ENCODE measurements at places on chromosomes 12 and 14.

- no peak for DNase-seq
- no peak overlapping the region for H3K4me3 ChIP-seq
- no peaks in the 10 kb centered on the region for H3K27me3 ChIP-seq
- no peak overlapping the region for H3K27ac ChIP-seq
- no peaks in the 10 kb centered on the region for H3K4me1 ChIP-seq
These were observed 1.3 kb downstream of the TSFM start for GRCh38 chr12:57783861-57784260.

DNA sequence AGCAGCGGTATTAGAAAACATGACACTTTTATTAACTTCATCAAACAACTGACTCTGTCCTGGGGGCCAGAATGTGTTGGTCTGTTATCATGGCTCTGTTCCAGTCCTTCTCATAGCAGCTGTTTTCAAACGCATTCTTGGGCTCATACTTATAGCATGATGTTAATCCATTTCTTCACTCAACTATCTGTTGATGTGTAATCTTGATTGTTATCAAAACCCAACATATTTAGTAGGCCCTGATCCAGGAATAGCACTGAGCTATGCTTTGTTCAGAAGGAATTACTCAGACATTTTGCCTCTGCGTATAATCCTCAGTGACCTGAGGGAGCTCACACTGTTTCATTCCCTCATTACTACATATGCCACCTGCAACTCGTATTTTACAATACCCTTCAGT lies 315.9 kb downstream of the BMP4 start:
- H3K36me3 ChIP-seq, result no peaks in the 10 kb centered on the region
- H3K27ac ChIP-seq, result no peak overlapping the region
- DNase-seq, result no peak
- H3K27me3 ChIP-seq, result no peaks in the 10 kb centered on the region

DNA sequence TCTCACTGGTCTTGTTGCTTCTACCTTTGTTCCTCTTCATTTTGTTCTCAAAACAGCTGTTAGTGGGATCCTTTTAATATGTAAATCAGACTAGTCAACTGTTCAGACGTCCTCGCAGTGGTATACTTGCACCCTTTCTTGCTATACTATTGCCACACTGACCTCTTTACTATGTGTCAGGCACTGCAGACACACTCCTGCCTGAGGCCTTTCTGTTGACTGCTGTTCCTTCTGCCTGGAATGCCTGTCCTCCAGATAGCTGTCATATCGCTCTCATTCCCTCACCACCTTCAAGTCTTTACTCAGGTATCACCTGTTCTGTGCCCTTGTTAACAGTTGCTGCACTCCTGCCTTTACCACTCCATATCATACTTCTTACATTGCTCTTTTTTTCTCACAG lies 90.0 kb upstream of the TMEM263 start:
- H3K36me3 ChIP-seq, result no peaks in the 10 kb centered on the region
- no peak overlapping the region for H3K27ac ChIP-seq
- peaks cover 26% of the 10 kb centered on the region for H3K4me1 ChIP-seq
- no peak overlapping the region for H3K4me3 ChIP-seq

DNA sequence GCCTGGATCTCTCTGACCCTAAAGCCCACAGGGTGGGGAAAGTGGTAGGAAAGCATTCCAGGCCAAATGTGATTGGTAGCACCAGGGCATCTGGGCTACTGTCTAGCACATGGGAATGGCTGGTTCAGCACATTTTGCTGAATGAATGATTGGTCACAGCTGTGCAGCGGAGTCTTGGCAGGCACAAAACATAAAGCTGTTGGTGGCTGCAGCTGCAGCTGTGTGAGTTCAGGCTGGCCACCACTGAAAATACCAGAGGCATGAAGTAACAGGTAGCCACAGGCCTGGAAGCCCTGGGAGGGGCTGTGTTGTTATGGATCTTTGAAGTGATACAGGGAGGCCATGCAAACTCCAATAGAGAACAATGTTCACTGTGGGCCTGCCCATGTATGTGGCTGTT lies 72.7 kb downstream of the MYRFL start:
- no peak overlapping the region for H3K4me3 ChIP-seq
- DNase-seq, result no peak
- peaks cover 31% of the 10 kb centered on the region for H3K4me1 ChIP-seq

GRCh38 chr12:99146730-99147129 lies 500.8 kb upstream of the GARIN6 start:
- H3K27ac ChIP-seq, result peak overlapping the region; percentile 92
- H3K27me3 ChIP-seq, result no peaks in the 10 kb centered on the region
- no peaks in the 10 kb centered on the region for H3K36me3 ChIP-seq
- no peak for DNase-seq
- no peak overlapping the region for H3K4me3 ChIP-seq

- no peaks in the 10 kb centered on the region for H3K4me1 ChIP-seq
- H3K27ac ChIP-seq, result no peak overlapping the region
- no peak overlapping the region for H3K4me3 ChIP-seq
- H3K27me3 ChIP-seq, result no peaks in the 10 kb centered on the region
- DNase-seq, result no peak
- H3K36me3 ChIP-seq, result no peaks in the 10 kb centered on the region
These were observed 90.9 kb upstream of the CCDC196 start for GRCh38 chr14:66395300-66395699.

GRCh38 chr12:105672121-105672975 lies 341.9 kb downstream of the C12orf75 start:
- H3K27ac ChIP-seq, result no peak overlapping the region
- no peaks in the 10 kb centered on the region for H3K4me1 ChIP-seq
- no peaks in the 10 kb centered on the region for H3K36me3 ChIP-seq
- DNase-seq, result no peak
- H3K27me3 ChIP-seq, result no peaks in the 10 kb centered on the region

- peak overlapping the region; percentile 100 for H3K27ac ChIP-seq
- H3K36me3 ChIP-seq, result no peaks in the 10 kb centered on the region
- peaks cover 12% of the 10 kb centered on the region for H3K4me1 ChIP-seq
- DNase-seq, result peak; percentile 70
These were observed 991 bp upstream of the RCOR1 start for GRCh38 chr14:102591372-102591943.

DNA sequence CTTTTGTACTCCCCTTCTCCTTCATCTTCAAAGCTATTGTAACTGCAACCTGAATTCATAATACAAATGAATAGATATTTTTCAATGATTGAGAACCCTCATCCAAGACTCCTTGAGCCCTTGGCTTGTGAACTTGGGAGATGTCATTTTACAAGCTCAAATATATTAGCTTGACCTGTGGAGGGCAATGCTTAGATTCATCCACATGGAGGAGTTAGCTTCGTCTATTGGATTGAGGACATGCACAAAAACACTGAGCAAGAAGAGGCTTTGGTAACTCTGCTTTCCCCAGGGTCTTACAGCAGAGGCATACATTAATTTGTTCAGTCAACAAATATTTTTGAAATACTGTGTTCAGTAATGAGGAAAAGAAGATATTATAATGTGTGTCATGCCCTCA lies 101.1 kb downstream of the OTOGL start:
- H3K36me3 ChIP-seq, result no peaks in the 10 kb centered on the region
- H3K4me1 ChIP-seq, result no peaks in the 10 kb centered on the region
- H3K27ac ChIP-seq, result no peak overlapping the region
- H3K27me3 ChIP-seq, result no peaks in the 10 kb centered on the region

DNA sequence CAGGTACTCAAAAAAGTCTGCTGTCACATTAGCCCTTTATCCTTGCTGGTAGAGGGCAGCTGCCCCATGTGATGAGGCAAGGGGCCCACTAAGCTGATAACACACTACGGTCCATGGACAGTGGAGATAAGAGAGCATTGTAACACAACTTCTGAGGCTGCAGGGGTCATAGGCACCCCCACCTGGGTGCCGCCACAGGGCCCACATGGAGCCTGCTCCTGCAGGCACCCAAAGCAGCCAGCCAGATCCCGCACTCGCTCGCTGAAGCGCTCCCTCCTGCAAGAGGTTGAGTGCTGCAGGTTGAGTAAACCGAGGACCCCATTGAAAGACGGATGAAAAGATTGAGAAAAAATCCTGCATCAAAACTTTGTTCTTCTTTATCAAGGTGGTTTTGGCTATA lies 566.3 kb upstream of the NOVA1 start:
- no peaks in the 10 kb centered on the region for H3K4me1 ChIP-seq
- H3K36me3 ChIP-seq, result no peaks in the 10 kb centered on the region
- no peak overlapping the region for H3K27ac ChIP-seq
- no peak overlapping the region for H3K4me3 ChIP-seq
- no peak for DNase-seq
- no peaks in the 10 kb centered on the region for H3K27me3 ChIP-seq

DNA sequence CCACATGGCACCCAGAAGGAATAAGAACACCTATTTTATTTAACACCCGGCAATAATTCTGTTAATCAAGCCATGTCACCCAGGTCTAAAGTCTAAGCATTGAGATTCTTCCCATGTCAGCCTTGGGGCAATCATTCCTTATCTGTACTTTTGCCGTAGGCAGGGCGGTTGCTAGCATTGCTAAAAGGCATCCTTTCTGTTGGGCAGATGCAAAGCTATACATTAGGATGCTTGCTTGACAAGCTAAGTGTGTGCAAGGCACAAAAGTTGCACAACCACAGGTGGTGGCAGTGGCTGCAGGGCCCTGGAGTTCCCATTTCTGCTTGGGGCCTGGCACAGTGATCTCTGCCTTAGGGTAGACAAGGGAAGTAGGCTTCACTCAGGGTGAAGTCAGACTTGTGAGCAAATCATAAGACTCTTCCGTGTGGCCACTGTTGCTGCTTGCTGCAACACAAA lies 12.5 kb upstream of the GALNT6 start:
- H3K4me3 ChIP-seq, result no peak overlapping the region

GRCh38 chr12:72089678-72090077 lies 151.0 kb downstream of the TPH2 start:
- no peaks in the 10 kb centered on the region for H3K4me1 ChIP-seq
- DNase-seq, result no peak
- H3K4me3 ChIP-seq, result no peak overlapping the region
- H3K27me3 ChIP-seq, result no peaks in the 10 kb centered on the region
- no peak overlapping the region for H3K27ac ChIP-seq

DNA sequence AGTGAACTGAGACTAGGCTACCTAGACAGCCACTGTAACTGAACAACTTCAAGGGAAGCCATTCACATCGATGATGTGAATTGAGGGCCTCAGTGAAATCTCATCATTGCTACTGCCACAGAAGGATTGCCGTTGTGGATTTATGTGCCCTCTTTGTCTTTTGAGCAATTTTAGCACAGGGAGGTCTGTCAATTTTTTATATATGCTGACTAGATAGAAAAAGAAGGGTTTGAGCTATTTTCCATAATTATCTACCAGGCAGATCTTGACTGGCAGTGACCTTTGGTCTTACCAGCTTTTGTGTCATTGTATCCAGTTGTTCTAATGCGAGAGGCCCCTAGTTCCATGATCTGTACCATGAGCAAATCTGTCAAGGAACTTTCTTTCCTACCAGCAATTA lies 179.4 kb downstream of the ERC1 start:
- DNase-seq, result no peak
- H3K27me3 ChIP-seq, result no peaks in the 10 kb centered on the region
- no peak overlapping the region for H3K4me3 ChIP-seq

DNA sequence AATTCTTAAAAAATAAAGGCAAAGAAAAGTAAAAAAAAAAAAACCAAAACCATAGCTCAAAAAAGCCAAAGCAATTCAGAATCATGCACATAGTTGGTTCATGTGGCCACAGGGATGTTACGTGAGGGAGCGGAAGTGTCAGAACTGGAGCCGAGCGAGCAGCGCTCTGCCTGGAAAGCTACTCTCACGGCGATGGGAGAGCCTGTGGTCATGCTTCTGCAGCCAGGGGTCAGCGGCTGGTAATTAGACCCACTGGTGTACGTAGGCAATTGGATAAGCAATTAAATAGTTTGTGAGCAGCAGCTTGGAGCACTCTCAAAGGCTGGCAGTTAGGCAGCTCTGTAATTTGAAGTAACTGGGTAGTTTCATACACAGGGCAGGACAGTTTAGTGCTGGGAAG lies 58.1 kb downstream of the TRHDE start:
- H3K36me3 ChIP-seq, result no peaks in the 10 kb centered on the region
- peak; percentile 70 for DNase-seq
- no peak overlapping the region for H3K4me3 ChIP-seq
- H3K4me1 ChIP-seq, result peaks cover 6% of the 10 kb centered on the region

GRCh38 chr12:64273527-64274403 lies 51.7 kb upstream of the KICS2 start:
- no peak overlapping the region for H3K27ac ChIP-seq
- H3K27me3 ChIP-seq, result no peaks in the 10 kb centered on the region
- DNase-seq, result peak; percentile 64
- H3K4me1 ChIP-seq, result no peaks in the 10 kb centered on the region

DNA sequence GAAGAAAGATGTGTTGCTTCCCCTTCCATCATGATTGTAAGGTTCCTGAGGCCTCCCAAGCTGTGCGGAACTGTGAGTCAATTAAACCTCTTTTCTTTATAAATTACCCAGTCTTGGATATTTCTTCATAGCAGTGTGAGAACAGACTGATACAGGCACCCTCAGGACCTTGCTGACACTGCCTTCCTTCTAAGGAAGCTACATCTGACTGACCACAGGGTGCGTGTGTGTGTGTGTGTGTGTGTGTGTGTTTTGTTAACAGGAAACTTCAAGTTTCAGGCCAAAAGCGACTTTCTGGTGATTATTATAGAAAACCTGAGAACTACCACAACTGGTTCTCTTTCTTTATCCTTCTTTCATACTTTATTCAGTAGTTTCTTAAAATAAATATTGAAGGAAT lies 149.0 kb downstream of the CAPZA3 start:
- no peaks in the 10 kb centered on the region for H3K27me3 ChIP-seq
- H3K36me3 ChIP-seq, result no peaks in the 10 kb centered on the region
- no peak for DNase-seq
- peaks cover 12% of the 10 kb centered on the region for H3K4me1 ChIP-seq

GRCh38 chr12:34398366-34398705 lies 376.0 kb downstream of the ALG10 start:
- no peaks in the 10 kb centered on the region for H3K36me3 ChIP-seq
- no peaks in the 10 kb centered on the region for H3K27me3 ChIP-seq
- H3K4me1 ChIP-seq, result no peaks in the 10 kb centered on the region
- DNase-seq, result no peak
- no peak overlapping the region for H3K4me3 ChIP-seq

DNA sequence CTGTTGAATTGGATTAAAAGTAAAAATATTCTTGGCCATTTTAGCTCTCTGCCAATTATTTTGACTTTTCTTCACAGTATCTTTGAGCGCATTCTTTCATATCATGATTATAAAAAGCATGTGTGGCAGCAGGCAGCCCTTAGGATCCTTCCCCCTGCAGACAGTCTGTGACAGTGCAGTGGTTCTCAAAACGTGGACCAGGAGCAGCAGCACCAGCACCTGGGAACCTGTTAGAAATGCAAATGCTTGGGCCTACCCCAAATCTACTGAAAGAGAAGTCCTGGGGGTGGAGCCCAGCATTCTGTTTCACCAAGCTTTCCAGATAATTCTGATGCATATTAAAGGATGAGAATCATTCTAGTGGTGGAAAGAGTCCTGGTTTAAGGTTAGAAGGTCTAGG lies 155.6 kb downstream of the MON2 start:
- peaks cover 22% of the 10 kb centered on the region for H3K4me1 ChIP-seq
- no peak overlapping the region for H3K27ac ChIP-seq
- H3K36me3 ChIP-seq, result no peaks in the 10 kb centered on the region
- H3K27me3 ChIP-seq, result no peaks in the 10 kb centered on the region
- no peak overlapping the region for H3K4me3 ChIP-seq
- DNase-seq, result no peak

- H3K27me3 ChIP-seq, result no peaks in the 10 kb centered on the region
- no peak overlapping the region for H3K4me3 ChIP-seq
- H3K36me3 ChIP-seq, result no peaks in the 10 kb centered on the region
- H3K27ac ChIP-seq, result peak overlapping the region; percentile 36
These were observed 13.9 kb upstream of the ATP2A2 start for GRCh38 chr12:110266980-110267620.
